ENCODE measurements at places on chromosomes 3 and 15.

DNA sequence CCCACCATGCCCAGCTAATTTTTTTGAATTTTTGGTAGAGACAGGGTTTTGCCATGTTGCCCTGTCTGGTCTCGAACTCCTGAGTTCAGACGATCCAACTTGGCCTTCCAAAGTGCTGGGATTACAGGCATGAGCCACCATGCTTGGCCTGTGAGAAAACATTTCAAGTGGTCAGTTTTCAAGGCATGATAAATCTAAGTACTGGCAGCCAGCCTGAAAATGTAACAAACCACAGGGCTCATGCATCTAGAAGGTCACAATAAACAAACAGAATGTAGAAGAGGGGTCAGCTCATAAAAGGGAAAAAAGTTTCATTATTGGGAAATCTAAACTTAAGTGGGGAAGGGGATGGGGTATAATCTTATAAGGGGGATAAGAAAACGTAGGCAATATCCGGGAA lies 39.9 kb downstream of the PPCDC start:
- DNase-seq, result no peak

DNA sequence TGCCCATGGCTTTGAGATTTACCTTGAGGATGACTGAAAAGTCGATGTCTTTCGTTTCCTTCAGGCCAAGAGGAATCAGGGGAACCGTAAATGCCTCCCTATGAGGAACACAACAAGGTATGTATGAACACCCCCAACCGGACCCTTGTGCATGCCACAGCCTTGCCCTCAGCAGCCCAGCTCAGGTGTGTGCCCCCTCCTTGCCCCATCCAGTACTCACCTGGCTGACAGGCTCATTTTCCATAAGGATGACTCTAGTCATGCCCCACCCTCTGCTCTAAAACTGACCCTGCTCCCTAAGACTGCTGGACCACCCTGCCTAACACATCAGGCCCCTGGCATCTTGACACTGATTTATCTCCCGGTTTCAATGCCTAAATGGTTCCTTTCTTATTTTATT lies 270.0 kb downstream of the GOLGA6L6 start:
- DNase-seq, result no peak

DNA sequence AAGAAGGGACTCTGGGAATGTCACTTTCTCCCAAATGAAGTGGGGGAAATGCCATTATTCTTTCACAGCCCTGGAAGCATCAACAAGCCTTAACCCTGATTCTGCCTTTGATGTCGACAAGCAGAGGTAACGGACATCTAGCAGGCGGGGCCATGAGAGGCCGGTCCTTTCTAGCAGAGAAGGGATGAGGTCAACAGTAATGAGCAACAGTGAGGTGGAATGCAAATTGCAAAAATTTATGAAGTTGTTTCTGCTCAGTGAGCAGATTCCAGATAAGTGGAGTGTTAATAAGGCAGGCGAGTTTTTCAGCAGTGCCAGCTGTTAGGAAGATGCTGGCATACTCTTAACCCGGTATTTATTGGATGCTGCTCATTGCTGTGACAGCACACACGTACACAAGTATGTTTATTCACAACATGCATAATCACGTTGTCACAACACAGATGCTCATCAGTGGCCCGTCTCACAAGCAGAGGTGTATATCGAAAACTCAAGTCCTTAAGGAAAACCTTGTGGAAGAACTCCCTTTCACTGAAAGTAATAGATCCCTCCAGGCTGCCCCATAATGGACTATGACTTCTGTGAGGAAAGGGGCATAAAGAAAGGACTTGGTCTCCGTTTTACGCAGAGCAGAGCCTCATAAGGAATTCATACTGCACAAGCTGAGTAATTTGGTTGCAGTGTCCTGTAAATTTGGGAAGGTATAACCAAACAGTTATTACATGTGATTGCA lies 329.0 kb downstream of the IGSF11 start:
- no peak for DNase-seq

DNA sequence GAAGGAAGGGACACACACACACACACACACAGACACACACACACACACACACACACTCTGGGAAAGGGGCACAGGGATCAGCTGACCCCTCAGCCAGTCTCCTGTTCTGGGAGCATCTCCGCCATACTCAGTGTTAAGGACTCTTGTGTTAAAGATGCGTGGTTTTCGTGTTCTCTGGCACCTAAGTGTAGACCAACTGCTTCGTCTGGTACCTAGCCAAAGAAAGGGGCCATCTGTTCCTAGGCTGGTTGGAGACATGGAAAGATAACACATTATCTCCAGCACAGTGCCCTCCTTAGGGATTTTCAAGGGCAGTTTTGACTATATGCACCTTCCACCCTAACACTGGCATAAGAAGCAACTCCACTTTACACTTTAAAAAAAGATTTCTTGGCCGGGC lies 65.1 kb downstream of the EPHB1 start:
- DNase-seq, result no peak

- no peak for DNase-seq
These were observed 1473.7 kb downstream of the OTOL1 start for GRCh38 chr3:162970292-162970691.

GRCh38 chr3:116265320-116265695 lies 180.0 kb downstream of the LSAMP start:
- DNase-seq, result no peak

DNA sequence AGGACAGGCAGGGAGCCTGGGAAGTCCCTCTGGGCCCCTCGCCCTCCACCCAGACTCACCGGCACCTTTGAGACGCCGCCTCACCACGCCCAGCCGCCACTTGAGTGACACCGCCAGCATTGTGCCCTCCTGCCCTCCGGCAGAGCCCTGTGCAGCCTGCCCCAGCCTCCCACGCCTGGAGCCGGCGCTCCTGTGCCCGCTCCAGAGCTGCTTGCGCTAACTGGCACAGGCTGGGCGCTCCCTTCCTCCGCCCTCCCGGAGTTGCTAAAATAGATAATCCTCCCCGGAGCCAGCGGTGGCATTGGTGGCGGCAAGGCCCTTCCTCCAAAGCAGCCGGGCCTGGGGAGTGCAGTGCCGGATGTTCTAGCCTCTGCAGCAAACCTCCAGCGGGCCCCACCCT lies 15.7 kb upstream of the GRIP2 start:
- peak; percentile 32 for DNase-seq

- DNase-seq, result no peak
These were observed 30.5 kb downstream of the ACAN start for GRCh38 chr15:88833731-88834100.

DNA sequence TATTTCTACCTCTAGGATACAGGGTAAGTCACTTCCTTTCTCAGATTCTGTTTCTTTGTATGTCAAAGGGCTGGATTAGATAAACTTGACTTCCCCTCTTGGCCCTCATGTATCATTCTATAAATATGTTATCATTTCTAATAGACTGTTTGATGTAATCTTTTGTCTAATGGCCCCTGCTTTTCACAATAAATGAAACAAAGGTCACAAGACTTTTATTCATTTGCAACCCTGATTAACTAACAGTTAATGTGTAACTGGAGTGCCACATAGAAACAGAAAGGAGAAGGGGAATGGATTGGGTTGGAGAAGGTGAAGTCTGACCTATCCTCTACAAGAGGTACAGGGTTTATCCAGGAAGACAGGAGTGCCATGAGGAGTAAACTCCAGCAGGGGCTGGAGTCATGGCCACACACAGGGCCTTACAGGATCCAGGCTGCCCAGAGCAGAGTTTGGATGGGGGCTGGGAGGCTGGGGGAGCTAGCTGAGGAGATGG lies 8.0 kb upstream of the B3GNT5 start:
- DNase-seq, result no peak

- no peak for DNase-seq
These were observed 691.5 kb upstream of the ARPP21 start for GRCh38 chr3:34947834-34948233.
